Fibroblast of the aortic adventitia (primary cell): ENCODE measurements at places on chromosomes 4 and X. TPM values are rescaled to one million over a fixed set of nuclear protein-coding genes. Genes with fewer than 3 reads are reported as not detected.

The DCX gene
- total RNA-seq = not detected in 2 replicates

- no peak for DNase-seq
Observed at GRCh38 chr4:124610211-124610610, 102.3 kb downstream of the ANKRD50 start.

GRCh38 chrX:151167791-151168345, 8.5 kb upstream of the GPR50 start:
- no peak for DNase-seq

The EXOC1L gene
- total RNA-seq = not detected in 2 replicates

- DNase-seq = no peak
Observed at GRCh38 chr4:86152454-86152853, 207.4 kb downstream of the MAPK10 start.

DNA sequence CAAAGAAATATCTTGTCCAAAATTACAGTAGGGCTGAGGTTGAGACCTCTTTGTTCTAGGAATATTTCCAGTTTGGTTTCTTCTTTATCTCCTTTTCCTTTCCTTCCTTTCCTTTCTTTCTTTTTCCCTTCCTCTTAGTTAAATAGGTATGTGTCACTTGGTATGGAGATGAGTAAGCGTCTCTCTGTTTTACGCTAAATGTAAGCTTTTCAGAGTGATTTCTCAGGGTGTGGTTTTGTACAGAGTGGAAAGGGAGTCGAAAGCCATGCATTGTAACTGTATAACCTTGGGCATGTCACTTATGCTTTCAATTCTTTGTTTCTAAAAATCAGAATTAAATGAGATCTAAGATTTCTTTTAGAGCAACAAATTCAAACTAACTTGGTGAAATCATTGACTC, 54.8 kb downstream of the TLL1 start:
- DNase-seq = no peak

The HSFX4 gene
- not detected in 2 replicates for total RNA-seq

The SSX4 gene
- total RNA-seq = not detected in 2 replicates

- DNase-seq = no peak
Observed at GRCh38 chr4:3412257-3413020, 29.3 kb upstream of the HGFAC start.

The PARM1 gene
- total RNA-seq = 0.63 and 1.5 TPM in 2 replicates

- DNase-seq = peak; percentile 41
Observed at GRCh38 chrX:152915541-152916241, 17.8 kb downstream of the ZNF185 start.

The USP17L22 gene
- total RNA-seq = not detected in 2 replicates

The CFAP47 gene
- total RNA-seq = not detected in 2 replicates

The TCEANC gene
- total RNA-seq = 3.9 and 4.2 TPM in 2 replicates

The CCKAR gene
- 3.1 TPM in 1 of 2 replicates, not detected in the other for total RNA-seq

DNA sequence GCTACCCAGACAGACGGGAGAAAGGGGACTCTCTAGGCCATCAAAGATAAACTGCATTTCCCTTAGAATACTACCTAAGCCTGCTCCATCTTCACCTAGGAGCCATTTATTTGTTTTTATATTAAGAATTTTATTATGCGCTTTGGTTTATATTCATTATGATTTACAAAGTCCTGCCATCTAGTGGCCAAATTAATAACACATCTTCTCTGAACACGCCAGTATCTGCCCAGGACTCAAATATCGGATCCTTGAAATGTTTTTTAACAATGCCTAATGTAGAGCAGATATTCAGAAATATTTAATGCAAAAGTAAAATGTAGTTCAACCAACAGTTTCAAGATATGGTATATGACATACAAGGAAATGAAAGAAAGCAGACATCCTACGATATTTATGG, 20.8 kb upstream of the PRPS2 start:
- peak; percentile 55 for DNase-seq

The ANKRD50 gene
- total RNA-seq = 22.2 and 23.4 TPM in 2 replicates

DNA sequence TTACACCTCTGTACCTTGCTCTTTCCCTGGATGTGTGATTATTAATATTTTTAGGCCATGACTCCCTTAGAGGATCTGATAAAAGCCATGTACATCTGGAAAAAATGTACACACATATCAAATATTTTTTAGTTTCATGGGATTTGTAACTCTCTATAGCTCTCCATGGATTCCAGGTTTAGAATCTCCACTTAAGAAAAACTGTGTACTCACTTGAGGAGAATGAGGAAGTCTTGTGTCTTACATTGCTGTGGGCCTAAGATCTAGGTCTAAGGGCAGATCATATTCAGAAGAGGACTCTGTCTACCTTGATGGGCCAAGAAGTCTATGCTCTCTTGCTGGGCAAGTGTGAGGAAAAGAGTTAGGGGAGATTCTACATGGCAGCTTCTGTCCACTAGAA, 98.0 kb downstream of the RRAGB start:
- no peak for DNase-seq

The ASB5 gene
- total RNA-seq = 0.09 TPM in 1 of 2 replicates, not detected in the other

The ADGRL3 gene
- under 0.01 and 7.9 TPM in 2 replicates for total RNA-seq

The CASP6 gene
- total RNA-seq = 20.4 and 21.6 TPM in 2 replicates

The PLA2G12A gene
- 12.3 and 17.7 TPM in 2 replicates for total RNA-seq

The OTC gene
- not detected in 2 replicates for total RNA-seq

GRCh38 chr4:108148316-108148715, 20.4 kb downstream of the LEF1 start:
- no peak for DNase-seq

The GATA1 gene
- total RNA-seq = not detected in 2 replicates

The MAPK10 gene
- 48.2 and 69.6 TPM in 2 replicates for total RNA-seq

GRCh38 chrX:84358271-84358670, 144.0 kb downstream of the HDX start:
- no peak for DNase-seq

The SYNPO2 gene
- total RNA-seq = 3.4 and 28.3 TPM in 2 replicates

DNA sequence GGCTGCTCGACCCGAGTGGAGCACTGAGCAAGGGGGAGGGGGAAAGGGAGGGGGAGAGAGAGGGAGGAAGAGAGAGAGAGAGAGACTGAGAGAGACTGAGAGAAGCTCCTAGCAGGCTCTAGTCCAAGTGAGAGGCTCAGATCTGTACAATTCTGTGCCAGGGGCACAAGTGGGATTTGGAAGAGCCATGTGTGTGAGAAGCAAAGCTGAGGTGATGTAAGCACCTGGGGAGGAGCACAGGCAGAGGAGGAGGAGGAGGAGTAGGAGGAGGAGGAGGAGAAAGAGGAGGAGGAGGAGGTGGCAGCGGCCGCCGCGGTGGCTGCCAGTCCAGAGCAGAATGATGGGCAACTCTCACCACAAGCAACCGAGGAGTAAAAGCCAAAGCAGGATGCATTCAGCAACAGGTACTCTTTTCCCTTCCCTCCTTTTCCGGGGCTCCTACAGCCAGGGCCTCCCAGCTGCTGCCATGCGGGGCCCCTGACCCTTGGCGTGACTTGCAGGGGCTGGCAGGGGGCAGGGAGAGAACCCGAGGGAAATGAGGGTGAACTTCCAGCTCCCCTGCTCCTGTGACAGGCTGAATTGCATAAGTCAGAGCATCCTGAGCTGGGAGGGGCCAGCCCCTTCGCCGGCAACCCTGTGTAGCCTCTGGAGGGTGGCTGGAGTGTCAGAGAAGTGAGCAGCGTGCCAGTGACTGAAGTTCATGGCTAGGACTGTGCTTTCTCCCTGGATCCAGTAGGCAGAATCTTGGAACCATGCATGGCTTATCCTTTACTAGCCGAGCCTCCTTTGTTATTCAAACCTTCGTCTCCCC, 62.2 kb downstream of the RTL5 start:
- no peak for DNase-seq

GRCh38 chrX:103396186-103396585, 19.8 kb downstream of the BEX3 start:
- peak; percentile 18 for DNase-seq

GRCh38 chrX:136250191-136251040, 784 bp downstream of the MAP7D3 start:
- DNase-seq = no peak

DNA sequence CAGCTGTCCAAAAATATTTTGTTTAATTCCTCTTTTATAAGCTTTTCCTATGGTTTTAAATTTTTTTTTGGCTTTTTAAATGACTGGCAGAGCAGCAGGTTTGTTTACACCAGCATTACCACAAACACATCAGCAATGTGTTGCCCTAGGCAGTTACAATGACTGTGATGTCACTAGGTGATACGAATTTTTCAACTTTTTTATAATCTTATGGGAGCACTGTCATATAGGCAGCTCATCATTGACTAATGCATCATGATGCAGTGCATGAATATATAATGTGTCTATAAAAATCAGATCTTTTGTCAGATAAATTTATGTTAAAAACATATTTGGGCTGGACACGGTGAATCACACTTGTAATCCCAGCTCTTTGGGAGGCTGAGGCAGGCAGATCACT, 231.6 kb upstream of the SLIT2 start:
- DNase-seq = no peak

The TASL gene
- total RNA-seq = not detected in 2 replicates

DNA sequence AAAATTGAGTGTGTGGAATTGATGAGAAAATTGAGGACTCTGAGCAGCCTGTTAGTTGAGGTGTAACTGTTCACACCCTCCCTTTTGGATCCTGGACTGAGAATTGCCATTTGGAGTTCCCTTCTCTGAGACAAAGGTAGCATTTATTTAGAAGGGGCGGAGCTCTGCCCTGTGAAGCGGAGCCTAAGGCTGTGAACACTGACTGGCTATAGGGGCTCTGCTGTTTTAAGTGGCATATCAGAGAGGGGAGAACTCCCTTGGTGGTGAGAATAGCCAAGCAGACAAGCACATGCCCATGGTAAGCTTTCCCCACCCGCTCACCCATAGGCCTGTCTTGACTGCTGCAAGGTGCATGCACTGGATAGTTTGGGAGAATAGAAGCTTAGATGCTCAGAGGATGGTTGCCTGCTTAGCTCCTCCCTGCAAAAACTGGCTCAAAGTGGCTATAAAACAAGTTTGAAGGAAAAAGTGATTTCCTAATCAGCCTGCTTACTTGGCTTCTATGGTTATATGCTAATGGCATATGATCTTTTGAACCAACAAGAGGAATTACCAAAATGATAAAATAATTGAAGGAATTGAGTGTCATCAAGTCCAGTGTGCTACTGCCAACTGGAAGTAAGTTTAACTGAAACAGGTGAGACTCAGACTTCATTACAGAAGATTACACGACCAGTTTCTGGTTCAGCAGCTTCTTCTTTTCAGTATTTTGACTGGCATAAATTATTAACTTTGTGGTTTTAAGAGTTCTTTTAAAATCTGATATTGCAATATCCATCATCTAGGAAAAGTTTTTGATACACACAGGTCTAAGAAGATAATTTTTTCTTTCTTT, 108.4 kb downstream of the AFF1 start:
- DNase-seq = no peak

The VCX3A gene
- not detected in 2 replicates for total RNA-seq
